ENCODE measurements at places on chromosomes 5 and 9.
A peak's percentile ranks its signal among the peaks of the same experiment; 100 is the strongest.

GRCh38 chr5:33675958-33676464 is 215.8 kb downstream of the ADAMTS12 start:
- DNase-seq = no peak

DNA sequence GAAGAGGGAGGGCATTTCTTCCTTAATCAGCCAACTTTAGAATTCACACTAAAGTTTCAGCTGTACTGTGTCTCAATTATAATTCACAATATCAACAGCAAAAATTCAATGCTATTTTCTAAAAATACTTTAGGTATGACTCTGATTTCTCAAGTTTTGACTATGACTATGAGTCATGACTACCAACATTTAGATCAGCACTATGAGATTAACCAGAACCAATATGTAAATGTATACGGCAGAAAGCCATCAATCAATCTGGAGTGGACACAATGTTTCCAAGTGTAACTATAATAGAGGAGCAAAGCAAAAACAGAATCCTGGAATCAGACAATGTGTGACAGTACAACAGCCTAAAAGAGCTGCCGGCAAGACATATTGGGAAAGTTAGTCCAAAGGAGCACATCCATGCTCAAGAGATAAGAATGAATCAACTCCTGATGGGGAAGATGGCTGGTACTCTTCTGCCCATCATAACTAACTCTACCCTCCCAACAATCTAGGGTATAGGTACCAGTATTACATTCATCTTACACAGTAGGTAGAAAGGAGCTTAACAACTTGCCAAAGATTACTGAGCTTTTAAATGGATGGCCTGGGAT is 294.4 kb downstream of the SEMA5A start:
- DNase-seq = no peak

- DNase-seq = peak; percentile 52
Measured at GRCh38 chr5:17217493-17218352, at the start of gene BASP1. TSS of gene BASP1 (plus strand) at chr5:17217631. CDS start at chr5:17275217, 57,586 bp downstream.

- DNase-seq = no peak
Measured at GRCh38 chr9:32431940-32432555, 47.6 kb downstream of the ACO1 start.

- DNase-seq = no peak
Measured at GRCh38 chr9:69805962-69806515, 14.6 kb upstream of the CFAP95 start.

GRCh38 chr9:86626802-86627201 is 272.6 kb upstream of the TUT7 start:
- no peak for DNase-seq

DNA sequence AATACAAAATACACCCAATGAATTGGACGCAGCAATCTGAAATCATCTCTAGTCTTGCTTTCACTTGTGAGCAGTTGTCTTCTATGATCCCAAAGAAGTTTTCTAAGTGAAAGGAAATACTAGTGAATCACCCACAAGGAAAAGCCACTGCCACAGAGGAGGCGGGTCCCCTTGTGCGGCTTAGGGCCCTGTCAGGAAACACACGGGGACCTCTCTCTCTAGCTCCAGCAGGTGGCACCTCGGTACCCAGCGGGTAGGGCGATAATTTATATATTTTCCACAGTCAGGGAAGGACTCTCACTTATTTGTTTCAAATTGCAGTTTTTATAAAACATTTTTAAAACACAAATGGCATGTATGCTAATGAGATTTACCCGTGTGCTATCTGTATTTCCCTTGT is 417.1 kb downstream of the KDM4C start:
- no peak for DNase-seq

GRCh38 chr5:154395407-154396106 is 50.2 kb upstream of the SAP30L start:
- DNase-seq = no peak

DNA sequence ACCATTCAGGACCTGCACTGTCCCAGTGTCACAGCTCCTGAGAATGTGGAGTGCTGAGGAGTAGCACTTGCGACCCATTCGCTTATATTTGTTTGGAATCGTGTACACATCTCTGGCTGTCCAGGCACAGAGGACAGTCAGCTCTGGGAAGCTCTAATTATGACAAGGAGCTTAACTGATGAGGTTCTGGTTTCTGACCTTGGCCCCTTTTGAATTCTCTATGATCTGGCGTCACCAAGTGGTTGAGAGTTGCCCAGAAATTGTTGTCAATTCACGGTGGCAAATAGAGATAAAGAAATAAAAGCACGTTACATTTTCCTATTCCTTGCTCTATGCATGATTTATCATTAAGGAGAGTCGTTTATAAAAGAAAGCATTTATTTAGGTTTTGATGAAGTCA is 34.9 kb upstream of the LECT2 start:
- DNase-seq = no peak

DNA sequence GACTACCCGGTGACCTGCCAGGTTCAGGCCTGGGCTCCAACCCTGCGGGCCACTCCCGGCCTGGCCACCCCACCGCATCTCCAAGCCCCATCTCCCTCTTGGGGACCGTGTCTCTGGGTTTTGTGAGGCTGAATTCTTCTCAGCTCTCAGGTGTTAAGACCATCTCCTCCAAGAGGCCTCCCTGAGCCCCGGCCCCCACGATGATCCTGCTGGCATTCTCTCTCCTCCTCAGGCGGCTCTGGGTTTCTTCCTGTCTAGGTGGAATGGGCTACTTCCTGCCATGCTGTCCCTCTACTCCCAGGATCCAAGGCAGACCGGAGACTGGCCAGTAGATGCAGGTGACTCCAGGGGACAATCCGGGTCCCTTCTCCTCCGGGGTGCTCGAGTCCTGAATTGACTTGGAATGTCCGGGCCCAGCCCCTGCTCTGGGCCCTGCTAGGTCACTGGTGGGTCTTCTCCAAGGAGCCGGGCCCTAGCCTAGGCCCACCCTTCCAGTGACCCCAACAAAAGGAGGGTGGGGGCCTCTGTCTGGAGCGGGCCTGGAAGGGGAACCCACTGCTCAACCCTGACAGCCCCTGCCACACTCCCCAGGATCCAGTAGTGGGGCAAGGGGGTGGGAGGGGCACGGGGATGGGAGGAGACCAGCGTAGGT is 219.8 kb downstream of the C9orf50 start:
- DNase-seq = no peak

DNA sequence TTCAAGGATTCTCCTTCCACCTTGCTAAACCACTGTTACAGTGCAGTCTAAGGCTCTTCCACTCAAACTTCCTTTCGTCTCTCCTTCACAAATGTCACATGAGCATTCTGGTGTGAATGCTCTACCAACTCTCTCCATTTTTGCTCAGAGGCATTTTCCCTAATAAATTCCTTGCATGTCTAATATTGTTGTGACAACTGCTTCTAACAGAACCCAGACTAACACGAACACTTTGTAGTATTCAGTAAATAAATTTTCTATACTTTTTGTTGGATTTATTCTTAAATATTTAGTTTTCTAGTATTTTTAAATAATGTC is 24.0 kb downstream of the RAPGEF6 start:
- no peak for DNase-seq

DNA sequence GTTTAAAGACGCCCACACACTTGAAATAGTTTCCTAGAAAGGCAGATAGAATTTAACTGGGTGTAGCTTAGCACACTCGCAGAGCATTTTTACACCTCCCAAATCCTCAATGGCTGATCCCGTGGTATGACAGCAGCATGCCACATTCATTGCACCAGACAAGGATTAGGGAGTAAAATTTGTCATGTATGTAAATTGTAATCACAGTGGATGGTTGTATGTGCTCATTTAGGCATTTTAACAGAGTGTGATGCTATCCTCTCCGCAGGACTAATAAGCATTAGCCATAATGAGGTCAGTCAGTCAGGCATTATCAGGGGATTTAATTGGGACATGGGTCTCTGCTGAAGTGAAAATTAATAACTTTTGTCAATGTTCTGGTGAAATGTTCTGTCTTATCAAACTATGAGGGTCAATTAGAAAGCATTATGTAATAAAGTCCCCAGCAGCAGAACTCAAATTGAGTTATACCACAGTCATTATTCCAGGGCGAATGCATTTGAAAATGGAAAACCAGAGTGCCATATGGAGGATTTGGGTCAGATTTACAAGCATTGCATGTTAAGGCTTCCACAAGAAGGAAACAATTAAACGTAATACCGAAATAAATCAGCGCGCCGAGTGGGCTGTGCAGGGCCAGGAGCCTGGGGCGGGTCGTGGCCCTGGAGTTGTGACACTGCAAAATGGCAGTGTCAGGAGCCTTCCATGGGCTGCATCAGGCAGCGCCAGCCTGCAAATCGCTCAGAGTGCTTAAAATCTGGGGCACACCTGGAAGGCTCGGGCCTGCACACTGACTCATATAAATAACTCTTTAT is 602.2 kb downstream of the BNC2 start:
- no peak for DNase-seq

- DNase-seq = peak; percentile 32
Measured at GRCh38 chr9:95077053-95077765, 240.3 kb downstream of the FANCC start.

DNA sequence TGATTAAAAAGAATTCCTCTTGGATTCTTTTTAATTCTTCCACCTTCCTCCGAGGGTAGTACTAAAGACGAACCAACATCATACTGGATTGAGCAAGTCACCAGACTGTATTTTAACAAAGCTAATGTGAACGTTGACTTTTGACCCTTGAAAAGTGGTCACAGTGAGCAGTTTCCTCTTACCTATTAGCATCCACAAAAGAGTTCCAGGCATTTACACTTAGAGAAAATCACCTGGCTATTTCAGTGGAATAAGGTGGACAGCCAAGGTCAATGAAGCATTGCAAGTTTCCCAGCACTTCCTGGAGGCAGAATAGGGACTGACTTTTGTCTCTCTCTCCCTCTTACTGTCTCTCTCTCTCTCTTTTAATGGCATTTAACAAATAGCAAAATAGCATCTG is 145.1 kb upstream of the DAB2 start:
- no peak for DNase-seq

GRCh38 chr9:77158772-77159513 is 18.4 kb upstream of the VPS13A start:
- no peak for DNase-seq

DNA sequence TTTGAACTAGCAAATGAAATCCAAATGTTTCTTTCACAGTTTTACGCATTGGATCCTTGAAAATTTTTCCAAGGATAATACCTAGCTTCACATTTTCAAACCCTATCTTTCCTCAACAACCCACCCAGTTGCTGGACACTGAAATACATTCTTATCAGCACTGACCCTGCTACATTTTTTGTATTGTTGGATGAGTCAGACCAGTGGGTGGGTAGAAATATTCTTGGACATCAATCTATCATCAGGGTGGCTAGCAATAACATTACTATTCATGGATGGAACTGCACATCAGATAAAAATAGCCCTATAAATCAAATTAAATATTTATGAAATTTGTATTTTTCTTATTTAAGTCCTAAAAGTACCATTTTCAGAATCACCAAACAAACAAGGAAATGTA is 407.4 kb upstream of the IZUMO3 start:
- DNase-seq = no peak

DNA sequence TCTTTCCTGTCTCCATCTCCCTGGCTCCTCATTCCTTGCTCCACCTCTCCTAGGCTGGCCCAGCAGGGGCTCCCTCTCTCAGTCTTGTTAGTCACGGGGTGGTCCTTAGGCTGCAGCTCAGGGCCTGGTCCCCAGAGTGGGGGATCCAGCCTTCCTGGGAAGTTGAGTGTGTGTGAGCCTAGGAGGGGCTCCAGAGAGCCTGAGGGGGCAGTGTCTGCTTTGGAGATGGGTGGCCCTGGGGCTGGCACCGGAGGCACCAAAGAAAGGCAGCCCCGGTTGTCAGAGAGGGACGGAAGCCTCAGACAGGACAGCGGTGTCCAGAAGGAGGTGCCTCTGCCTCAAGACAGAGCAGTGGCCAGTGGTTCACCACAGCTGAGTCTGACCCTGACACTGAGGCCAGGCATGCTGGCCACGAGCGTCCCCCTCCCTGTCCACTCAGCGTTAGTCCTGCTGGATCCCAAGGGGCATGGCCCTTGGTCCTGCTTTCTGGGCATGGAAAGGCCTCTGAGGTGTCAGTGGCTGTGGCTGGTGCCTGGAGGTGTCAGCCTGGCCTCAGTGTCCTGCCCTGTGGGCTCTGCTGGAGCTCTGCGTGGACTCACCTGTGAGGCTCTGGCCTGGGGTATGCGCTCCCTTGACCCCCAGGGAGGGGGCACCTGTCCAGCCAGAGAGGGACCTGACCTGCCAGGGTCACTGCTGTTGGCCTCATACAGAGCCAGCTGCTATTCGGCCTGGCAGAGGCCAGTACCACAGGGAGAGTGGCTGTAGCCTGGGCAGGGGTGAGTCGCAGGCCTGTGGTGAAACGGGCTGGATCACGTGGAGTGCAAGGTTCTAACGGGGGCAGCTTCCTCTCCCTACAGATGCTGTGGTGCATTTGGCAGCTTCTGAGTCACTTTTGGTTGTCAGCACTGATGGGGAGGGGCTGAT is 130.6 kb downstream of the CACNA1B start:
- DNase-seq = peak; percentile 40

- DNase-seq = no peak
Measured at GRCh38 chr9:92952906-92953610, 5.7 kb downstream of the FGD3 start.

DNA sequence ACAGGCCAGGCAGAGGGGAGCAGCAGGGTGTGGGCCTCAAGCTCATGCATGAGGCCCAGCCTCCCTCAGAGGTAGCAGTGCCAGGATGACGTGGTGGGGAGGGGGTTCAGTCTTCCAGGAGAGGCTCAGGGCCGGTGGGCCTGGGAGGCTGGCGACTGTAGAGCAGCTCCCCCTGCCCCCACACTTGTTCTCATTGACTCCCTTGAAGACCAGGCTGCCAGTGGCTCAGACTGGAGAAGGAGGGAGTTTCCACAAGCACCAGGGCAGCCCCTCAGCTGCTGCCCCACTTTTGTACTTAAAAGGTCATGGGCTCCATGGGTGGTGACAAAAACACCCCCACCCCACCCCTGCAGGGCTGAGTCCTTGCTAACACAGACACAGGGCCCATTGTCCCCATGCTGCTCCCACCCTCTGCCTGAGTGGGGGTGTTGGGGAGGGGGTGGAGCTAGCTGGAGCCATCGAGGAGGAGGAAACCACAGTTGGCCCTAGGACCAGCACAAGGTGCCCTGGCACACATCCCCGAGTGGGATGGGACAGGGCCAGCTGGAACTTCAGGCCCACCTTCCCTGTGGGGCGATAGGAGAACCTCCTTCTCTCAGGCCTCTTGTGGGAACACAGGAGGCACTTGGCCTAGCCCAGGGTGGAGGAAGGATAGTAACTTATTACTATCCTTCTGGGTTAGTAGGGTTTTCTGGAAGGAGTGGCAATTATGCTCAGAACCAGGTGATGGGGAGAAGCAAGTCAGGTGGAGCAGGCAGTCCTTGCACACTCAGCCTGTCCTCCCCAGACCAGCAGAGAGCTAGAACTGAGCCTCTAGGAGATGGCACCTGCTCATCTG is 10.7 kb downstream of the PDLIM4 start:
- peak; percentile 51 for DNase-seq

DNA sequence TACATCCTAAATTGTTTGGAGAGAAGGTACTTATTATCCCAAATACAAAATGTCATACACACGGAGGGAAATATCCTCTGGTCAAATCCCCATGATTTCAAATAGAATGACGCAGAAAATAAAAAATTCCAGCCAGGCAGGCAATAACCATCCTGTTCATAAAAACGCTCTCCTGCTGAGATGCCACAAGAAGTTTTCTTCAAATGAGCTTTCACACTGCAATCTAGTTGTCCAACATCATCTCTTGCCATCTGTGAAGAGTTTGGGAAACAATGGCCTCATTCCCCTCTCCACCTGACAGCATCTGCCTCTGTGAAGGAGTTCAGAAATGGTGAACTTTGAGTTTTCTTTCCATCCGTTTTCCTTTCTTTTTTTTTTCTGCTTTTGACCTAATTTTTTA is 83.3 kb upstream of the SLC30A5 start:
- DNase-seq = no peak

Data from activated CD8-positive, alpha-beta memory T cell treated with anti-CD3 and anti-CD28 coated beads, Interleukin-2, amount 50 U/mL, for 48 hours (primary cell).